ENCODE measurements at places on chromosomes 7 and 10.

- DNase-seq: no peak
Observed at GRCh38 chr10:31102421-31102820, 70.8 kb upstream of the ZNF438 start.

DNA sequence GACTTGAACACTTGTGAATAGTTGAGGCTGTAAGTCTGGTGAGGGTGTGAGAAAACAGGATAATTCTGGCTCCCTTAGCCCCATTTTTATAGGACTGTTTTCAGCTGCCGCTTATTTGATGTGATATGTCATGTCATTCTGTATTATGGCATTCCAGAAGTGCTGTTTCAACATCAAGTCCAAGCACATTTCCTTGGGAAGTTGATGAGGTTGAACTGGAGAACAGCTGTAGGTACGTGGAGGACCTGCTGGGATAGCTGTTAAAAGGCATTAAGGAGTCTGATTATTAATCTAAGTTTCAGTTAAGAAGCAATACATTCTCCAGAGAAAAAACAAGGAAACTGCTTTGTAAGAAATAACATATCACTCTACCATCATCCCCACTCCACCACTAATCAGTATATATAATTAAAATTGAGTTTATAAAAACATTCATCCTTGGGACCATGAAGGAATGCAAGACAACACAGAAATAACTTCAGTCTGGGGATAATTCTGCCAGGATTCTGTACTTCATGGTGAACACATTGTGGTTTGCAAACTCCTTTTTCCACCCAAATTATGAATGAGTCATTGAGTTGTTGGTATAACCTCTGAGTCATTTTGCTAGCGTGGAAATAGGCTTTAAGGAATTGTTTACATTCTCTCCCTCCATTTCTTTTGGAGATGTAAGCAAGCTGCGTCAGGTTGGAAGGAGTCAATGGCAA is 39.9 kb upstream of the TMEM229A start:
- no peak for DNase-seq

GRCh38 chr7:43824963-43825362 is 44.4 kb downstream of the MRPS24 start:
- no peak for DNase-seq

DNA sequence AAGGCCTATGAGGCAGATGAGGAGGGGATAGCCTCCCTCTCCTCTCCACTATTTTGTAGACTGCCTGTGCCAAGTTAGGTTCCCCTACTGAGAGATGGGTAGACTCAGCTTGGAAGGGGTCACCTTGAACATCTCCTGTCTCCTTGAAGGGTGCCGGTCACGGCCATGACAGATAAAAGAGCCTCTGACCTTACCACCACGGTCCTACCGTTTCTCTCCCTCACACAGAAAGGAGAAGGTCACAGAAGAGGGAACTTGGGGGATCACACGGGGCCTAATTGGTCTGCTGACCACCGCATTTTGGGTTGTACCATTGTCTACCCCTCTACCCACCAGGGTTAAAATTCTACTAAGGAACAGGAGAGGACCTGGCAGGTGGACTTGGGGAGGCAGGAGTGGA is 17.0 kb downstream of the PRSS2 start:
- DNase-seq: no peak

- no peak for DNase-seq
Observed at GRCh38 chr7:138756591-138757242, 41.1 kb upstream of the TMEM213 start.

GRCh38 chr7:41142904-41143473 is 559.9 kb downstream of the INHBA start:
- no peak for DNase-seq

GRCh38 chr7:150621376-150621775 is 10.8 kb downstream of the GIMAP6 start:
- DNase-seq: no peak

- DNase-seq: no peak
Observed at GRCh38 chr7:107145067-107145838, 23.6 kb upstream of the HBP1 start.

All from activated naive CD8-positive, alpha-beta T cell treated with anti-CD3 and anti-CD28 coated beads for 36 hours (primary cell).